ENCODE measurements at places on chromosomes 13 and 19.
A peak's percentile ranks its signal among the peaks of the same experiment; 100 is the strongest.

DNA sequence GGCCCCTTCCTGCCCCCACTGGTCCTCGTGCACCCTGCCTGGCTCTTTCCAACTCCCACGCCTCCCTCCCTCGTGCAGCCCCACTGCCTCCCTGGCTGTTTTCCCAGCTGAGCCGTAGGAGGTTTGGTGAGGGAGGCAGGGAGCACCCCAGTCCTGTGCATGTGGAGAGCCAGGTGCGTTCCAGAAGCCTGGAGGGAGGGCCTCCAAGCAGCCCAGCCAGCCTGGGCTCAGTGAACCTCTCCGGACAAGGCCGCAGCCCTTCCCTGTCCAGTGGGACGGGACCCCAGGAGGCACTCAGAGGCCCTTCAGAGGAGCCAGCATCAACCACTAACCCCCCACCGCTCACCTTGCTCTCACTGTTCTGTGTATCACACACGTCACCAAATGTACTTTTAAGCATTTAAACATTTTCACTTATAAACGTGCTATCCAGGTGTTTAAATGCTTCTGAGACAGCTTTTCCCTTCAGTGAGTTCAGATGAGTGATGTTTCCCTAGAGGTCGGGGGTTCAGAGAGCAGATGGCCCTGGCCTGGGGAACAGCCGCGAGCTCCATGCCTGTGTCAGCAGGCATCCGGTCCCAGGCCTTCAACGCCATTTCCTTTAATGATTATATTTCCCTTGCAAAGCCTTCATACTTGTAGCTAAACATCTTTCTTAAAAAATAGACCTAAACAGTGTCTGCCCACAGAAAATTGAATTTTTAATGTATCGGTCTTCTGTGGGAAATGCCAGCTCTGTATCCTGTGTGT lies 122.6 kb downstream of the ATP11A start:
- no peak for DNase-seq

- no peak for DNase-seq
These were observed 816 bp upstream of the TBXA2R start for GRCh38 chr19:3607303-3608078.

- no peak for DNase-seq
These were observed 19.4 kb upstream of the PSG2 start for GRCh38 chr19:43101950-43102349.

GRCh38 chr13:53622456-53622855 lies 593.8 kb downstream of the OLFM4 start:
- DNase-seq: no peak

- no peak for DNase-seq
These were observed 134.7 kb downstream of the KLF5 start for GRCh38 chr13:73193554-73193953.

DNA sequence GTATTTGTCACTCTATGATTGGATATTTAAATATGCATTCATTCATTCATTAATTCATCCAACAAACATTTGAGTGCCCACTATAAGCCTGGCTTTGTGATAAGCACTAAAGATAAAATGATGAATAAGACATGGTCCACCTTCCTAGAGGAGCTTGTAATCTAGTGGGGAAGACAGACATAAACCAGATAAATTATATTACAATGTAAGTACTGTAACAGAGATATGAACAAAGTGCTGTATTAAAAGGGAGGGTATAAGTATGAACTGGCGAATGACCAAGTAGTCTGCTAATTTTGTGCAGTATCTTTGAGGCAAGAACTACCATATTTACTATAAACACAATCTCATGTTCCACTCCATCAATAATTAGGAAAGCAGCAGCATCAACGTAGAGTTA lies 88.2 kb downstream of the RBM26 start:
- no peak for DNase-seq

- DNase-seq: no peak
These were observed 217.0 kb upstream of the OBI1 start for GRCh38 chr13:78875792-78876580.

DNA sequence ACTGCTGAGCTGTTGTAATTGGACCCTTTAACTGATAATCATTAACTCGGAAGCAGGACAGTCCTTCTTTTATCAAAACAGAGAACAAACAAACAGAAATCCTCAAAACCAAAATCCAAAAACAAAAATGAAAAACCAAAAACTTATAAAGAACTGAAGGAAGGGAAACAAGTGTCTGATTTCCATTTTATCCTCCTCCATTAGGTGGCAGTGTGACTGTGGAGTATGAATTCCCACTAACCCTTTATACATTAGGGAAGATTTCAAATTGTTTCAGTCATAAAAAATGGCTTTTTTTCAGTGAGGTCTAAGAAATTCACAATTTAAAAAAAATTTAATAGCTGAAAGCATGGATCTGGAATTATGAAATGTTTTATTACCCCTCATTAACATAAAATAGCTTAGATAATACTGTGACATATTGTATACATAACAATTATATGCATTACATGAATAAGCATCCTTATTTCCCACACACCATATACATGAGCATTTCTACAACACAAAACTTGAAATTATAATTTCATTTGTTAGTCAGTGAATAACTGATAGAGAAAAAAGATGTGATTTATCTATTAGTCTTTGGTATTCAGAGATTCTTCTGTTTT lies 1074.3 kb upstream of the PCDH9 start:
- DNase-seq: no peak

- DNase-seq: no peak
These were observed 496.8 kb upstream of the PCDH9 start for GRCh38 chr13:67726979-67727378.

- no peak for DNase-seq
These were observed 47.0 kb downstream of the FOXO1 start for GRCh38 chr13:40619479-40619814.

DNA sequence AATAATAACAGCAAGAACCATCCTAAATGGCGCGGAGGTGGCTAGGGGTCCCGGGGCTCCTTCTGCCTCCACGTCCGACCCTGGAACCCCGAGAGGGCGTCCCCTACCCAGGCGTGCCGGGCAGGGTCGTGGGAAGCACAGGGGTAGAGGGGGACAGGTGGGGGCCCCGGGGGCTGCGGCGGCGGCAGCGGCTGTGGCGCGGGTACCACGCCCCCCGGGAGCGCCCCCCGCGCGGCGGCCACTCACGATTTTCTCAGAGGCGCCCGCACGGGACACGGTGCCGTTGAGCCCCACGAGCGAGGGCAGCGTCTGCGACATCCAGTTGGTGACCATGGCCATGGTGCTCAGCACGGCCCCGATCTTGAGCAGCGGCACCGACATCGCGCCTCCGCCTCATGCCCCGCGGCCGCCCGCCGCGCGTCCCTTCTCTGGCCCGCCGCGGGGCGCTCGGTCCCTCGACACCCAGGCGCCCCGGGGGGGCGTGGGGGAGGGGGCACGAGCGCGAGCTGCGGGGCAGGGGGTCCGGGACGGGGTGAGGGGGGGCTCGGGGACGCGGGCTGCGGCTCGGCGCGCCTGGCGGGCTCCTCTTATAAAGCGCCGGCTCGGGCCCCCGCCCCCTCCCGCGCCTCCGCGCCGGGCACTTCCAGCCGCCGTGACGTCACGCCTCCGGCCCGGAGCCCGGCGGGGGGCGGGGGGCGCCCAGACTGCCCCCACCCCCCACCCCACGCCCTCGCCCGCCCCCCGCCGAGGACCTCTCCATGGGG lies 22.9 kb downstream of the OLFM2 start:
- DNase-seq: no peak

GRCh38 chr13:72062566-72062965 lies 195.6 kb upstream of the DACH1 start:
- no peak for DNase-seq

GRCh38 chr19:28610731-28611130 lies 602.2 kb downstream of the UQCRFS1 start:
- no peak for DNase-seq

DNA sequence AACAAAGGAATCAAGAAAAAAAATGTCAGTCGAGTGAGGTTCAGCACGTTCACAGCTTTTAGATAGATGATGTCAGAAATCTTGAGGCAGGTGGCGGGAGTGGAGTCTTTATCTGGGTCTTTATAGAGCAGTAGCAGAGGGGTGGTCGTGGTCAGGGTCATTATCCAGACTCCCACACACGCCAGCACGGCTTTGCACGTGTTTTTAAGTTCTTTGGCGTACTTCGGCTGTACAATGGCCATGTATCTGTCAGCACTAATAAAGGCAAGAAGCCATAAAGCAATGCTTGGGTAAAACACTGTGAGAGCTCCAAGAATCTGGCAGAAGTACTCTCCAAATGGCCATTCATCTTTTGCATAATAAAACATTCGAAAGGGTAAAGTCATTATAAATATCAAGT lies 2.9 kb downstream of the GPR18 start:
- no peak for DNase-seq

DNA sequence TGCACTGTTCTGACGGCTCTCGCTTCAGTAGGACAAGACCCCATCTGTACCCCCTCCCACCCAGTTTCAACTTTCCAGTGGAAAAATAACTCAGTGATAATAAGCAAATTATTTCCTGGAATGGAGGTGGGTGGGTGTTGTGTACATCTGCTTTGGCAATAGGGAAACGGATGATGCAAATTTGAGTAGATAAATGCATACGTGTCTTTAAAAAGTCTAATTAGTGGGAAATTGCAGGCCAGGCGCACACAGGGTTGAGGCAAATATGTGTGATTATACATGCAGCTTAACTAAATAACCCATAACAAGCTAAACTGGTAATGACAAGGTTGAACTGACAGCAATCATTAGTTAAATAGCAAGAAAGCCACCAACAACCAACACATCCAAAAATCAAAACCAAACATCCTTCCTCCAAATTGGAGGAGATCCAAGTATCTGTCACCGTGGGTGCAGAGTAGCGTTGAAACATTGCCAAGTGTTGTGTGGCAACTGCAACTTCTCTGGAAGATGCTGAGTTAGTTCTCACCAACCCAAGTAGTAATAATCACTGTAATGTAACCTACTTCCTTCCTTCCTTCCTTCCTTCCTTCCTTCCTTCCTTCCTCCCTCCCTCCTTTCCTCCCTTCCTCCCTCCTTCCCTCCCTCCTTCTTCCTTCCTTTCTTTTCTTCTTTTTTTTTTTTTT lies 54.6 kb downstream of the TRPM4 start:
- DNase-seq: no peak

GRCh38 chr13:20475927-20476691 lies 49.5 kb downstream of the CRYL1 start:
- DNase-seq: peak; percentile 68

DNA sequence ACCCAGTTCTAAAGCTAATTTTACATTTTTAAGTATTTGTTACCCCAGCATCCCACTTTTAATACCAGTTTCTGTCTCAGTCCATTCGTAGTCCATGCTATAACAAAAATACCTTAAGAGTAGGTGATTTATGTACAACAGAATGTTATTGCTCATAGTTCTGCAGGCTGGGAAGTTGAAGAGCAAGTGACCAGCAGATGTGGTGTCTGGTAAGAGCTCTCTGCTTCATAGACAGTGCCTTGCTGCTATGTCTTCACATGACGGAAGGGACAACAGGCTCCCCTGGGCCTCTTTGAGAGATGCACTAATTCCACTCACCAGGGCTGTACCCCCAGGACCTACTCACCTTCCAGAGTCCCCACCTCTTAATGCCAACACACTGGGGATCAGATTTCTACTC lies 96.6 kb downstream of the COL4A2 start:
- DNase-seq: no peak

DNA sequence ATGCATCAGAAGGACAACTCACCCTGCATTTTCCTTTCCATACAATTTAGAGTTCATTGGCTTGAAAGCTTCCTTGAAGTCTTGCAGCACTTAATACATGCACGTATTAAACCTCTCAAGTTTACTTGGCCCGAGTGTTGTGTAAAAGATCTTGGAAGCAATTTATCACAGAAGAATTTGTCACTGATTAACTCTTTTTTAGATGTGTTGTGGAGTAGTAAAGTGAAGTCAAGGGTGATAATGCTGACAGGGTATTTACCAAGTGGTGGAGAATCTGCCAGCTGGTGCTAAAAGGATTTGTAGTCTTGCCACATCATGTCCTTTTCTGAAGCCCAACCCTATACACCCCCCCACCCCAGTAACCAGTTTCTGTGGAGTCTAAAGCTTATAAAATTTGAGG lies 421.0 kb upstream of the MIR17HG start:
- DNase-seq: no peak

GRCh38 chr13:51244637-51245405 lies 22.6 kb downstream of the FAM124A start:
- DNase-seq: no peak

DNA sequence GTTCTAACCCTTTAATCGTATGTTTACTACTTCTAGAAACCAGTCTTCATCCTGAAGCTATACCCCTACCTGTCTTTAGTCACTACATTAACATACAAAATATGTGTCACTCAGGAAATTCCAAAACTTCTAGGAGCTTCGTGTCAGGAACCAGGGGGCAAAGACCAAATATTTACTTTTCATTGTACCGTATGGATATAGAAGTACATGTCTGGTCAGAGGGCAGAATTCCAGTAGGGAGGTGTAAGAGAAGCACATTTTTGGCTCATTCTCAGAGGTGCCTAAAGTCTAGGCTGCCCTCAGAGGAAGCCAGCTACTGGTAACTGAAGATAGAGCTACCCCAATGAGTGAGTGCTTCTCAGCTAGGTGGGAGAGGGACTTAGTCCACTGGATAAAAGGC lies 320.7 kb downstream of the DIAPH3 start:
- no peak for DNase-seq

GRCh38 chr19:17835182-17836006 lies 12.4 kb downstream of the JAK3 start:
- DNase-seq: no peak

- DNase-seq: no peak
These were observed 148.3 kb downstream of the PDS5B start for GRCh38 chr13:32734511-32734910.

DNA sequence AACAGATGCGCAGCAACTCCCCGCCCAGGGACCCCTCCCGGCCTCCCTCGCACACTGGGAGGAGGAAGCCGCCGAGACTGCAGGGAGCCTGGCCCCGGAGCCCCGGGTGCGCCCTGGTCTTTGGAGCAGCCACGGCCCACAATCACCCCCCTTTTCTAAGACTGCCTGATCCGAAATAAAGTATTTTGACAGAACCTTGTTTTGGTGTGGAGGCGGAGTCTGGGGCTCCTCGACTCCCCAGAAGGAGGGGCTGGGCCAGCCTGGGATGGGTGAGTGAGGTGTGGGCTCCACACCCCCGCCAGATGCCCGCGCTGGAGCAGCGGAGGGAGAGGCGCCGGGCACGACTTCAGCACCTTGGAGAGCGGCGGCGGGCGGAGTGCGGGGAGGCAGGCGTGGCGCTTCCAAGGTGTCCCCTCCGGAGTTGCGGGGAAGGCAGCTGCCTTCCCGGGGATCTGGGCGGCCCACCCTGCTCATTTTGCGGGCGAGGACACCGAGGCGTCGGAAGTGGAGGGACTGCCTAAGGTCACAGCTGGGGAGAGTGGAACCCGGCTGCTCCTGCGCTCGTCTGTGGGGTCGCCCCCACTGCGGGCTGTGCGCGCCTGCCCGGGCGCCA lies 9.4 kb downstream of the SIRT6 start:
- peak; percentile 42 for DNase-seq
